ENCODE measurements at places on chromosomes 4 and X.
A peak's percentile ranks its signal among the peaks of the same experiment; 100 is the strongest.

- DNase-seq = no peak
Measured at GRCh38 chr4:83771113-83771705, 235.3 kb downstream of the GPAT3 start.

GRCh38 chrX:49053223-49054072, 5.4 kb upstream of the CCDC120 start:
- peak; percentile 30 for DNase-seq

DNA sequence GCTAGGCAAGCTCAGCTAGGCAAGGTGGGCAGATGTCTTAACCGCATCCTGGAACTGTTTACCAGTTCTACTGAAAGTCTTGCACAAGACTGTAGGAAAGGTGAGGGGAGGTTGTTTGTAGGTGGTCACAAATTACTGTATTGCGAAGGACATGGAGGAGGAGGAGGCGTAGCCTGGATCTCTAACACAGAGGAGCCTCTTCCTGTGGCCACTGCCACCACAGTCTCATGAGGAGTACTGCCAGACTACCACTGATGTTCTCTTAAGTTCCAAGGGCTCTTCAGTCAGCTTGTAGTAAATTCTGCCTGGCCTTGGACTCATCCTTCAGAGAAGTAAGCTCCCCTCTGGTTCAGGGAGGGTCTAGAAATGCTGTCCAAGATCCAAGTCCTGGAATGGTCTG, 258.6 kb downstream of the FAT4 start:
- DNase-seq = no peak

DNA sequence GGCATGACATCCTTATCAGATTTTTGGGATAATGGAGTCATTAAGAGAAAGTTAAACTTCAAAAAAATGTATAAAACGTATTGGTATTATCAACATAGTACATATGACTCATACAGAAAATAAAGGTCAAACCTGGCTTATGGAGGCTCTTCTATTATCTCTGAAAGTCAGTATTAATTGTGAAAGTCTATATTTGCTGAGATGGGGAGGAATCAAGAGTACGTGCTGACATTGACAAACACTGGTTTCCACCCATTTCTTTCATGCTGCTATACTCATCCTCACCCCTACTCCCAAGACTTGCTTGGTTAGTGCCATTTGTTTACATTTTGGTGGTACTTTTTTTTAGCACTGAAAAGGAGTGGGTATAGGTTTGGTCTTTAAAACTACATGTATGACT, 30.8 kb upstream of the PLA2G12A start:
- DNase-seq = no peak

- no peak for DNase-seq
Measured at GRCh38 chr4:30620711-30621110, 99.5 kb upstream of the PCDH7 start.

DNA sequence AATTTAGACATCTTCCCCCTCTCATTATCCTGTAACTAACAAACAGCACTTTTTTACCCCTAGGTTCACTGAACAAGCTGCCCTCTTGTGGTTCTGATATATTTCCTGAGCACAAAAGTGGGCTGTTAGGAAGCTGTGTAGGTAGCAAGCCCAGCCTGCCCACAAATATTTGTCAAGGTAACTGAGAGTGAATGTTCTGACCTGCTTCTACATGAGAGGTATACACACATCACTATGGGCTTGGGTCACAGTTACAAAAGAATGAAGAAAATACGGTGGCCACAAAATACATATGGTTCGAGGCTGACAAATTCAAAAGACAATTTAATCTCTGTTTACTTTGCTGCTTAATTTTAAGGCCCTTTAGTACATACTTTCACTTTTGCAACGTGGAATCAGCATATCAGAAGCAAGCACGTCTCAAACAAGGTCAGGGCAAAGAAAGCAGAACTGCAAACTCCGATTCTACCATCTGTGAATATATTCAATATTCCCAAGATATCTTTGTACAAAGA, 78.7 kb downstream of the RBM47 start:
- DNase-seq = no peak

GRCh38 chr4:177005674-177006230, 213.0 kb upstream of the VEGFC start:
- DNase-seq = no peak

DNA sequence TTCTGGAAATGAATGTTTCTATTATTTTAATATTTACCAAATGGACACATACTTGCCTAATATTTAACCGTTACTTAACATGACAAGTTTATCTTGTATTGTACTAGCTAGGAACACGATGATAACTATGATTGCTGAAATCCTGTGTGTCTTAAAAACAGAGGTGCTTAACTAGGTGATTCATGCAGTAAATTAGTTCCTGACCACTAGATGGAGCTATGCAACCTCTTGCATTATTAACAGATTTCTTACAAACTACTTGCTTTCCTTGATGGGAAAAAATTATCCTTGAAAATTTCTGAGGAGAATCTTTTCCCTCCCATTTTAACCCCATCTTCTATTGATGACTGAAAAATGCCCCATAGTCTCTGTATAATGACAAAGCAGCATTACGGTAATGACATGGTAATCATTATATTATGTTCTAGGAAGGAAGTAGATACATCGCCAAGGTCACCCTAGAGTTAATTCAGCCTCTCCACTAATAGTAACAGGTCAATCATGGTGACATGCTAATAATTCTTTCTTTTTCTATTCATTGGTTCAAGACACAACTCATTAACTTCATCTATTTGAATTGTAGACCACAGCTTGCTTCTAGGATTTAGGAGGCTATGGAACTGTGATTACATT, 844.2 kb downstream of the RAPGEF2 start:
- DNase-seq = no peak

- DNase-seq = no peak
Measured at GRCh38 chrX:37613933-37614332, 42.5 kb downstream of the LANCL3 start.

DNA sequence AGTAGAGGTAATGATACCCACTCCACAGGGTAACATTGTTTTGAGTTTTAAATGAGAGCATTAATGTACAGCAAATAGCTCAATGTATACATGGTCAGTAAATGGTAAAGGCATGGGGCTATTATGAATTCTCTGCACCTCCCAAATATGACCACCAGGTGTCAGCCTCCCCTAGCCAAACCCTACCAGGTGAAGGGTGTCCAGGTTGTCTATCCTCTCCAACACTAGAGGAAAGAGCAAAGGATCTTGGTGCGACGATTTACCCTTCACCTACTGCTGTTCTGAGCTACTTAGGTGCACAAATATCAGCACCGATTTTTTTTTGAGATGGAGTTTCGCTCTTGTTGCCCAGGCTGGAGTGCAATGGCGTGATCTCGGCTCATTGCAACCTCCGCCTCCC, 26.5 kb upstream of the XIAP start:
- DNase-seq = peak; percentile 12

DNA sequence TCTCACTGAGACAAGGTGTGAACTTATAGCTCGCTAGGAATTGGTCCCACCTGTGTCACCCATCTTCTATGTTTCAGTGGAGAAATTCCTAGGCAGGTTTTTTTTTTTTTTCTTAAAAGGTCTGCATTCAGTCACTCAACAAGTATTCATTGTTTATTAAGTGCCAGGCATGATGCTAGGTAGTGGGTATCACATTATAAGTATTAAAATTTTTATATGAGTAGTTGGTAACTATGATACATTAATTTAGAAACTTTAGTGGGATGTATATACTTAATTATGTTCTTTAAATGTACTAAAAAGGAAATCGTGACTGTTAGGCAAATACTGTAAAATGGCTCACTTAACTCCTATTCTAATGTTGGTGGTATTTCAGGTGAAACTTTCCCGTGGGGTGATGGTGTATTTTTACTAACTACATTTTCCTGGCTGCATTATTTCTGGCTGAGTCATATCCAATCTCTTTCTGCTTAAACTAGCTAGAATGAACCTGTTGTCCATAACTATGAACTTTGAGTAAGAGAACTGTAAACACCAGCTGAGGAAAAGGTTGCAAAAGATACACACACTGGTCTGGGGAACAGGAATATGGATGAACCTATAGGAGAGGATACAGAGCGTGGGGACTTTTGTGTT, 49.3 kb upstream of the MED14 start:
- no peak for DNase-seq

GRCh38 chr4:124390861-124391260, 321.7 kb downstream of the ANKRD50 start:
- DNase-seq = no peak

- DNase-seq = no peak
Measured at GRCh38 chr4:110344165-110344564, 131.8 kb upstream of the ENPEP start.

- no peak for DNase-seq
Measured at GRCh38 chr4:110514889-110515479, 39.0 kb downstream of the ENPEP start.

GRCh38 chrX:99901091-99901490, 509.0 kb downstream of the PCDH19 start:
- no peak for DNase-seq

- DNase-seq = no peak
Measured at GRCh38 chrX:13194291-13195103, 125.4 kb downstream of the ATXN3L start.
